Lower lobe of right lung (tissue), 2 donors: ENCODE measurements at places on chromosomes 1 and 21. TPM values are rescaled to one million over a fixed set of nuclear protein-coding genes. Genes with fewer than 3 reads are reported as not detected.

- no peak for DNase-seq
Measured at GRCh38 chr1:246503341-246503740, 3.7 kb downstream of the SMYD3 start.

DNA sequence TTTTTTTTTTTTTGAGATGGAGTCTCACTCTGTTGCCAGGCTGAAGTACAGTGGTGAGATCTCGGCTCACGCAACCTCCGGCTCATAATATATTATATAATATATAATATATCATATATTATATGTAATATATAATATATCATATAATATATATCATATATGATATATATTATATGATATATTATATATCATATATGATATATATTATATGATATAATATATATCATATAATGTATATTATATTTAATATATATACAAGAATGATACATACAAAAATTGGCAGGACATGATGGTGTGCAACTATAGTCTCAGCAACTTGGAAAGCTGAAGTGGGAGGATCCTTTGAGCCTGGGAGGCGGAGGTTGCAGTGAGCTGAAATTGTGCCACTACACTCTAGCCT is 1725.5 kb downstream of the MRPL39 start:
- DNase-seq = no peak

DNA sequence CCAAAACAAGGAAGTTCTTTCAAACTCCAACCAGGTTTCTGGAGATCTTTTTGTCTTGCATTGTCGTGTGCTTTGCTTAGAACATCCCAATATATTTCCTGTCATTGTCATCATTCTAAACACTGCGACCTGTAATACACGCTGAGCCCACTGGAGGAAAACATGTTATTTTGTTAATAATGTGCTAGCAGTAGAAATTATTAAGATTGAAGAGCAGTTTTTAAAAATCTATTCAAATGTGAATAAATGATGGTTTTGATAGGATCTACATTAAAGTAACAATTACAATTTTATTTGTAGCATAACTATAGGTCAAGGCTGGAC is 268.5 kb downstream of the PTPRC start:
- DNase-seq = no peak

DNA sequence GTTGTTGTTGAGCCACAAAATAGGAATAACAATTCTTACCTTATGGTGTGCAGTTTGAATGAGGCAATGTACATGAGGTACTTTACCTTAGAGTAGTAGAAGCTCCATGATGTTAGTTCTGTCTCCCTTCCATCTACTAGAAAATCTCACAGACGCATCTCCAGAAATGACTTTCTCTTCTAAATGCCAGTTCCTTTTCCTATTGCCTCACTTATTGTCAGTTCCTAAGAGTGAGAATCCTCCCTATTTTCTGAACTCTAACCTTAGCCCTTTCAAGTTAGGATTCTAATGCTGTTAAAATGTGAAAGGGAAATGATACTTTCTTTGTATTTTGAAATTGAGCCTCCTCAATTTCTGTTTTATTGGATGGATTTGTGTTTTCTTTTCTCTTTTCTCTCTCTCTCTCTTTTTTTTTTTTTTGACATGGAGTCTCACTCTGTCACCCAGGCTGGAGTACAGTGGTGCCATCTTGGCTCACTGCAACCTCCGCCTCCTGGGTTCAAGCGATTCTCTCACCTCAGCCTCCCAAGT is 18.6 kb upstream of the MAPKAPK2 start:
- DNase-seq = no peak

GRCh38 chr21:43779660-43780059 is 3.6 kb upstream of the CSTB start:
- DNase-seq = no peak

GRCh38 chr1:37052120-37052519 is 17.8 kb upstream of the GRIK3 start:
- DNase-seq = no peak

- DNase-seq = no peak
Measured at GRCh38 chr1:232899839-232900238, 50.6 kb upstream of the NTPCR start.

DNA sequence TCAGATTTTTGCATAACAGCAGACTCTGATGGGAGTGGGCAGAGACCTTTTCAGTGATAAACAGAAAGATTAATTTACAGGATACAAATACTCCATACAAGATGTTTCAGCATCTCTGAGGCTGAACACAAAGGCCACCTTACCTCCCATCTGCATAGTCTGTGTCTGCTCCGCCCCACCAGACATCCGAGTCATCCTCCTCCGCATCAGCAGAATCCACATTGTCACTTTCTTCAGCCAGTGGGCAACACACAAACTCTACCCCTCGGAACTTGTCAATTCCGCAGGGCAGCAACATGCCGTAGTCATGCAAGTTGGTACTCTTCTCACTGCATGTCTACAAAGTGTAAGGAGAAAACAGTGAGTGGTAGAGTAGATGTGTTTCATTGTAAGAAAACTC is 119.7 kb downstream of the APP start:
- DNase-seq = no peak

- DNase-seq = peak; percentile 34
Measured at GRCh38 chr1:225886159-225887029, 2.6 kb downstream of the LEFTY1 start.

DNA sequence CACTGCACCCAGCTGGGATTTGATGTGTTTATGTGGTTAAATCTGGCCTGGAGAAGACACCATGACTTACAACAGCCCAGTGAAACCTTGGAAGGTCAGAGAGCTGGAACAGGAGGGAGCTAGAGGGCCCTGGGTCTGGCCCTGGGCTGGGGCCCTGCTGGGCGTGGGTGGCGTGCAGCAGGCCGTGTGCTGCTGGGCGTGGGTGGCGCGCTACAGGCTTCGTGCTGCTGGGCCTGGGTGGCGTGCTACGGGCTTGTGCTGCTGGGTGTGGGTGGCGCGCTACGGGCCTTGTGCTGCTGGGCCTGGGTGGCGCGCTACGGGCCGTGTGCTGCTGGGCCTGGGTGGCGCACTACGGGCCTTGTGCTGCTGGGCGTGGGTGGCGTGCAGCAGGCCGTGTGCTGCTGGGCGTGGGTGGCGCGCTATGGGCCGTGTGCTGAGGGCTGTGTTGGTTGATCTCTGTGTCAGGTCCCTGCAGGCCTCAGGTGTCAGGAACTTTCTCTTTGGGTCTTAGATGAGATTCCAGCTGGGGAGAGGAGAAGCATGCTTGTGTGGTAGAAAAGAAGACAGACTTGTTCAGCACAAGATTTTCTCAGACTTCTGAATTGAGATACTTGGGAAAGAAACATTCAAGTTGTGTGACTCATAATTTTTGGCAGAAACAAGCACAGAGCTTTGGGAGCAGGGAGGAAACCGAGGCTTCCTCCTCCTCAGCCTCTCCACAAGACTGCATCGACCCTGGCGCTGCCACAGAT is 66.0 kb downstream of the COL18A1 start:
- no peak for DNase-seq

DNA sequence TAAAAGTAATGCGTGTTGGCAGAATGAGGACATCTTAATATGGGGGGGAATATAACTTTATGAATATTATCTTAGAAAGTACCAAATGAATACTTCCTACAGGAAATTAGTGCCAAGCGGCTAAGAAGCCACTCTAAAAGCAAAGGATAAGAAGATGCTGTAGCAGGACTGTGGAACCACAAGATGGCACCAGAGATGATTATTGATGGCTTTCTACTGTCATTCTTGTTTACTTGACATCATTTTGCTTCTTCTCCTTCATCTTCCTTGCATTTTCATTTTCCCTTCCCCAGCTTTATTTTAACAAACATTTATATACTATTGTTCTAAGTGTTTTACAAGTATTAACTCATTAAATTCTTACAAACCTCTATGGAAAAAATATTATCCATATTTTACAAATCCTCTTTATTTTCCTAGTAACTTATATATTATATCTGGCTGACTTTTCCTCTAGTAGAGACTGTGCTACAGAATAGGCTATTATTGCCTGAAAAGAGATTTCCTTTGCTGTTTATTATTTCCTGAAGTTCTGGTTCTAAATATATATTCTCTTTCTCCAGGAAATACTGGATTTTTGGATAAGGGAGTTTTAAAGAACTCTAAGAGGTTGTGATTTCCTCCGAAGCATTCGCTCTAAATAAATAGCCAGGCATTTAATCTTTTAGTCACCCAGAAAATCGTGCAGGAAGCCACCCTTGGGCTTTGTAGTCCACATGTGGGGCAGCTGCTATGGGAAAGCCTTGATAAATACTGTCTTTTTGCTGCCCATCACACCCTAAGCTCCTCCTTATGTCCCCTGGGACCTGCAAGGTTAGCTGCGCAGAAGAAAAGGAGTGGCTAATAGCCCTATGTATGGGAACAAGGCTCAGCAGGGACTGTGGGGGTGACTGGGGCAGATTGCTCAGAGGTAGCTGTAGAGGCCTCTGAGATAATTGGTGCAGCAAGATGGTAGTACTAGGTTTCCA is 69.8 kb downstream of the TPR start:
- no peak for DNase-seq

DNA sequence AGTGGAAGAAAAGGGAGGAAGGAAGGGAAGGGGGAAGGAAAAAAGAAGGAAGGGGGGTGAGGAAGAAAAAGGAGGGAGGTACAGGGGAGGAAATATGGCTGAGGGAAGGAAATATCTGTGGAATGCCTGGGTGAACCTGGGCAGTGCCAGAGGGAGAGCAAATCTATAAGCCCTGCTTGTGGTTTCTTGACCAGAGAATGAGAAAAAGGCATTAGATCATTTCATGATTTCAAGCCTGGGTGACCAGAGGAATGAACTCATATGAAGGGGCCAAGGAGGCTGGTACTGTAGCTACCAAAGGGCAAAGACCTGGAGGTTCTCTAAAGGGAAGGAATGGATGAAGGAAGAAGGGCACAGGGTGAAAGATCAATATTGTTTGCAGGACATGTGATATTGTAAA is 31.4 kb downstream of the GNG12 start:
- DNase-seq = no peak

GRCh38 chr1:64915381-64916274 is 50.7 kb downstream of the JAK1 start:
- DNase-seq = no peak

DNA sequence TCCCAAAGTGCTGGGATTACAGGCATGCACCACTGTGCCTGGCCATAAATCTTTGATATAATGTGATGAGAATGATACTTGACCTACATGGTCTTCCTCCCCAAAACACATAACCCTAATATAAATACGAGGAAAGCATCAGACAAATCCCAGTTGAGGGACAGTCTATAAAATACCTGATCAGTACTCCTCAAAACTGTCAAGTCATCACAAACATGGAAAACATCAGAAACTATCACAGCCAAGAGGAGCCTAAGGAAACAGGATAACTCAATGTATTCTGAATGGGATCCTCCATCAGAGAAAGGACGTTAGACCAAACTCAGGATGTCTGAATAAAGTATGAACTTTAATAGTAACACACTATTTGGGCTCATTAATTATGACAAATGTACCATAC is 172.4 kb downstream of the NTPCR start:
- DNase-seq = no peak

DNA sequence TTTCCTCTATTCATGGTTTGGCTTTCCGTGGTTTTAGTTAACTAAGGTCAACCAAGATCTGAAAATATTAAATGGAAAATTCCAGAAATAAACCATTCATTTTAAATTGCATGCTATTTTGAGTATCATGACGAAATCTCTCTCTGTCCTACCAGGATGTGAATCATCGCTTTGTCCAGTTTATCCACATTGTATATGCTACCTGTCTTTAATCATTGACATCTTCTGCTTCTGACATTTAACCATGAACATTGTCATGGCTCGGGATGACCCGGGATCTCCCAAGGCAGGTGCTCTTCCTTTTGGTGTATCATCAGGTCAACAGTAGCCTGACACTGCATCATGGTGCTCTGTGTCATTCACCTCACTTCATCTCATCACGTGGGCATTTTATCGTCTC is 125.5 kb upstream of the HNRNPU start:
- no peak for DNase-seq

DNA sequence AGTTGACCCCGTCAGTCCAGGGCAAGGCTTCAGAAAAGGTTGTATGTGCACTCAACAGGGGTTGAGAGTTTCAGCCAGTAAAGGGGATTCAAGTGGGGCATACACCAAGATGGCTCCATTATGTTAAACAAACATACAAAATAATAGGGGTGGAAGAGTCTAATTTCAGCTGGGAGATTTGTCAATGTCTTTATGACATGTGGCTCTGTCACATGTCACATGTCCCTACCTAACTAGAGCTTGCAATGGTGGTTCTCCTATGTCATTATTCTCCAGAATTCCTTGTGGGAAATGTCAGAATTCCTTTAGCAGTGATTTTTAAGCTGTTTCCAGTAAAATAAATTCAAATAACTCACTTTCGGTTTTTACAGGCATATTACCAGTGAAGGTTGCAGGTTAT is 392.0 kb upstream of the ADGRL4 start:
- DNase-seq = no peak

GRCh38 chr1:192866241-192866868 is 57.5 kb downstream of the RGS2 start:
- DNase-seq = no peak

GRCh38 chr1:230465691-230466090 is 39.6 kb upstream of the PGBD5 start:
- DNase-seq = no peak

DNA sequence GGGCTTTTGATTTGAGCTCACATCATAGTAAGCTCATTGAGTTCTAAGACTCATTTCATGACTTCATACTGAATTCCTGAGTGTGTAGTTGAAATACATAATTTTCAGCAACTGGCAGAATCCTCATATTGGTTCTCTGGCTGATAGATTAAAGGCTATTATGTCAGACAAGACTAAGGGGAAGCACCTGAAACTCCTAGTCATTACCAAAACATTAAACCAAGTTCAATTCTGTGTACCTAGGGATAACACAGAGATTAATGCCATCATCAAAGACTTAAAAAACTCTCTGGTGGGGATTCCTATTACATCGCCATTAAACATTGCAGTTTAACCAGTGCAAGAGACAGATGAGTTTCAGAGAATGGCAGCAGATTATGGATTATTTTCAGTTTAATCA is 339.1 kb downstream of the PTPRC start:
- DNase-seq = no peak

GRCh38 chr1:51518586-51519047 is 449 bp downstream of the EPS15 start:
- peak; percentile 82 for DNase-seq

The FAM43B gene
- total RNA-seq = 0.38 TPM

The DPT gene
- 18.6 TPM for total RNA-seq

The SPRR5 gene
- not detected for total RNA-seq

The TRAF5 gene
- 8.8 TPM for total RNA-seq

The CFHR4 gene
- not detected for total RNA-seq

The ETV3L gene
- total RNA-seq = not detected

The SMIM1 gene
- 8.5 TPM for total RNA-seq

The IFNLR1 gene
- total RNA-seq = 11.7 TPM

The POU3F1 gene
- total RNA-seq = not detected

The E2F2 gene
- total RNA-seq = 1.1 TPM

The ACADM gene
- 43.1 TPM for total RNA-seq

The CD244 gene
- total RNA-seq = 4.5 TPM

The DISP1 gene
- total RNA-seq = 31.1 TPM

The PRAMEF25 gene
- not detected for total RNA-seq

The NPPB gene
- not detected for total RNA-seq

The TSPAN2 gene
- total RNA-seq = 4.3 TPM

The TNNT2 gene
- 6.4 TPM for total RNA-seq

The IARS2 gene
- total RNA-seq = 51.9 TPM
